Peyer's patch (tissue), 4 donors: ENCODE measurements at places on chromosomes 4 and X. TPM values are rescaled to one million over a fixed set of nuclear protein-coding genes. Genes with fewer than 3 reads are reported as not detected.

DNA sequence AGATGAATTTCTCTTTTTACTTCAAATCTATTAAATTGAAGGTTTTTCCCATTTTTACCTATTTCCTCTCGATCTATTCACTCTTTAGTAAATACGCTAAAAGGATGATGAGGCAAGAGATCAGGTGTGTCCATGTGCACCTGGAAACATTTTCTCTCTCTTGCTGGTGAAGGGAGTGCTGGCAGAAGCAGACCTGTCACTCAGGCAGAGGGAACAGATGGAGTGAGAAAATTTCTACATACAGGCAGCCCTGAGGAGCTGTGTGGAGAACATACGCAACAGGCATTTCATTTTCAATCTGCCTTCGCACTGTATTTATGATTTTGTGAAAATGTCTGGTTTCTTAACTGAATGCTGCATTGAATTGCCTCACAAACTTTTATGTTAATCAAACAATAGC lies 249.5 kb downstream of the GPM6A start:
- no peak for DNase-seq

GRCh38 chr4:40856840-40857362 lies 107.1 kb downstream of the NSUN7 start:
- DNase-seq, result peak; percentile 59

DNA sequence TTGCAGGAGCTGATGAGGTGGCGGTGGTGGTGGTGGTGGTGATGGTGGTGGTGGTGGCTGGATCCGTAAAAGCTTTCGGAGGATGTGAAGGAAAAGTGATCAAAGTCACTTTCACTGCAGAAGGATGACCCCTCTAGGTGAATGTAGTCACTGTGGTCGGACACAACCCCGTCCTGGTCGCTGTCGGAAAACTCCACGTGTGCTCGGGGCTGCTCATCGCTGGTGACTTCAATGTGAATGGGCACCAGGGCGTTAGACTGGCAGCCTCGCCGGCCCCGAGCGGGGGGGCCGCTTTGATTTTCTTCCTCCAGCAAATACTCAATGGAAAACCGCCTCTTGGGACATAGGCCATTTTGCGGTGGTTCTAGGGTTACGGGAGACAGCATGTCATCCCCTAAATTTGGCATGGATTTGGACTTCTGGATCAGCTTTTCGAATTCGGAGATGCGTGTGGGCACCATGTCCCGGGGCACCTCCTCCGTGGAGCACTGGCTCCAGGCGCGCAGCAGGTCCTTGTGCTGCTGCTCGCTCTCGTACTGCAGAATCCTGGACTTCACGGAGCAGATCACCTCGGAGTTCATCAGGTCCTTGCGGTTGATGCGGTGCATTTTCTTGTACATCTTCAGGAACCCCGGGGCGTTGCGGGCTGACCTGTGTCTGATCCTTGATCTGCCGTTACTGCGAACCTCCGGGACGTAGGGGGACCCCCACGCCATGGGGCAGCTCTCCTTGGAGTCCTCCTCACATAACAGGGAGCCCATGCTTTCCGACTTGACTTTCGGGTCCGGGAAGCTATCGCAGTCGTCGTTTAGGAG lies 88.3 kb upstream of the PDLIM3 start:
- DNase-seq, result no peak

- DNase-seq, result no peak
These were observed 324.0 kb downstream of the ARHGAP10 start for GRCh38 chr4:148055844-148056243.

DNA sequence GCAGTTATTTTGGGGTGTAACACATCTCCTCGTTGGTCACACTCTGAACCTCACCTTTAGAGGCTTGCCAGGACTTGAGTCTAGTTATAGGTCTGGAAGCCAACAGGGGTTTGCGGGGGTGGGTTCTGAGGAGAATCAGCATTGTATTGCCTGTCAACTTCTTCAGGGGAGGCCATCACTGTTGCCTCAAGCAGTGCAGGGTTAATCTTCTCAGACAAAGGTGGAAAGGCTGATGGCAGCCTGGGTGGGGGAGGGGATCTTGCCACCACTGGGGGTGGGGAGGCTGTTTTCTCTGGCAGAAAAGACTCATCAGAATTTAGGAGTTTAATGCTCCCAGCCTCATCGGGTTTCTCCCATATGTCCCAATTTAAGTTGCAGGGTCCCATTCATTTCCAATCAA lies 387.8 kb downstream of the PRR32 start:
- DNase-seq, result no peak

DNA sequence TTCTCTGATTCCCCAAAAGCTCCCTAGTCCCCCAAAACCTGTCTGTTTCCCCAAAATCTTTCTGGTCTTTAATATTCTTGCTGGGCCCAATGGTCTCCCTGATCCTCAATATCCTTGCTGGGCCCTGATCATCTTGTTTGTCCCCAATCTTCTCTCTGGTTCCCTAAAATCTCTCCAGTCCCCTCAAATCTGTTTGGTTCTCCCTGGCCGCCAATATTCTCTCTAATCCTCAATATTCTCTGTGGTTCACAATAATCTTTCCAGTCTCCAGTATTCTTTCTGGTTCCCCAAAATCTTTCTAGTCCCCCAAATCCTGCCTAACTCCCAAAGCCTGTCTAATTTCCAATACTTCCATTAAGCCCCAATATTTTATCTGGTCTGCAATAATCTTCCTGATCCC lies 18.5 kb downstream of the P2RY8 start:
- DNase-seq, result no peak

DNA sequence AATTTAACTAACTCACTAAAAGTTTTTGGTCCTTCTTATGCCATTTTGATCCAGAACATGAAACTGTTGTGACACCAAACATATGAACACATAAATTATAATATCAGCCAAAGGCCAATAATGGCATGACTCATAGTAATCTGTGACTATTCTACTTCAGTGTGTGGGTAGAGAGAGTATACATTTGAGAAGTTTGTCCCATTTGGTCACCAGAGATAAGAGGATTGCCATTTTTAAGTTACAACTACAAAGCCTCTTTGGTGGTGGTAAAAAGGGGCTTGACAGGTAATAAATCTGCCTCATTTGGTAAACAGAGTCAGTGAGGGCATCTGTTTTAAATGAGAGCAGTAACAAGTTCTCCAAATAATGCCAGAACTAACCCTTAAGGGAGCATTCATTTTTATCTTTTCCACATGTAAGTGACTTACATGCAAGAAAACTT lies 117.9 kb downstream of the TBC1D19 start:
- no peak for DNase-seq

DNA sequence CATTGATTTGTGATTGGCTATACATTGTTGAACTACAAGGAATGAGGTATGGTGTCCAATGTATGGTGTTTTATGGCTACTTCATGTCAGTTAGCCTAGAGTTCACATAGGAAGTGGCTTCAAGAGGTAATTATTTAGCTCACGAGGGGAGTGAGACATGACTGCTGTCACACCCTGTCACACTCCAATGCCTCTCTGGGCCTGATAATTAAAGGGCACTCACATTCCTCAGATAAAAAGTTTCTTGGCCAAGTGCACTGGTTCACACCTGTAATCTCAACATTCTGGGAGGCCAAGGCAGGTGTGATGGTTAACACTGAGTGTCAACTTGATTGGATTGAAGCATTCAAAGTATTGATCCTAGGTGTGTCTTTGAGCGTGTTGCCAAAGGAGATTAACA lies 65.0 kb upstream of the DDX60 start:
- no peak for DNase-seq

Gene MORC4
- 12.4 TPM for total RNA-seq

DNA sequence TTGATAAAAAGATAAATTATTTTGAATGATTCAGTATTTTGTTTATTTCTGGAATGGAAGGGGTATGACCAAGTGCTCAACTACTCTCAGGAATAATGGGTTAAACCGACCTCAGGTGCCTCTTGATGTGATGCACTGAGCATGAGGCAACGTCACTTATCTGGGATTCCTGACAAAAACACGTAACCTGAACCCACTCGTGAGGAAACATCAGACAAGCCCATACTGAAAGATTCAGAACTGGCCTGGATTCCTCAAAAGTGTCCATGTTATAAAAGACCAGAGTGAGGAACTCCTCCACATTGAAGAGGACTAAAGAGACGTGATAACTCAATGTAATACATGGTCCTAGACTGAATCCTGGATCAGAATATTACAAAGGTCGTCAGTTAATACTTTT lies 144.0 kb downstream of the FNIP2 start:
- no peak for DNase-seq

- DNase-seq, result no peak
These were observed 137.0 kb downstream of the KCNIP4 start for GRCh38 chr4:21811565-21811964.

- no peak for DNase-seq
These were observed 12.5 kb downstream of the SYTL5 start for GRCh38 chrX:38018766-38019425.

GRCh38 chr4:47774079-47774478 lies 63.8 kb downstream of the CORIN start:
- DNase-seq, result no peak

Gene MAGEB10
- total RNA-seq, result not detected

Gene RBM46
- total RNA-seq, result not detected

GRCh38 chr4:13525606-13526281 lies 18.6 kb downstream of the NKX3-2 start:
- DNase-seq, result no peak

Gene GAGE1
- total RNA-seq, result not detected

GRCh38 chr4:152114562-152114961 lies 353.8 kb upstream of the GATB start:
- no peak for DNase-seq

Gene ZNF732
- not detected for total RNA-seq

GRCh38 chr4:189033801-189034347 lies 894.6 kb downstream of the TRIML1 start:
- DNase-seq, result no peak

- no peak for DNase-seq
These were observed 41.1 kb downstream of the BMPR1B start for GRCh38 chr4:94798808-94799207.

- no peak for DNase-seq
These were observed 280.9 kb upstream of the PRKX start for GRCh38 chrX:3994315-3994714.

DNA sequence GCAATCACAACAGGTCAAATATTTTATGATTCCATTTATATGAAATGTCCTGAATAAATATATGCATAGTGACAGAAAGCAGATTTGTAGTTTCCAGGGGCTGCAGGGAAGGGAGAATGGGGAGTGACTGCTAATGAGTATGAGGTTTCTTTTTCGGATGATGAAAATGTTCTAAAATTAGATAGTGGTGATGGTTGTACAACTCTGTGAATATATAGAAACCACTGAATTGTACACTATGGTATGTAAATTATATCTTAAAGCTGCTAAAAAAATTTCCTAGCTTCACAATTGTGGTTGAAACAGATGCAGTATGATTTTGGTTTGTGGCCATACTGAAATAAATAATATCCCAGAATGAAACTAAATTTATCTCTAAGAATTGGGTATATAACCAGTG lies 12.9 kb upstream of the IL2 start:
- no peak for DNase-seq

- no peak for DNase-seq
These were observed 18.6 kb upstream of the ZIC3 start for GRCh38 chrX:137547291-137547690.

- no peak for DNase-seq
These were observed 305.3 kb downstream of the TRIML1 start for GRCh38 chr4:188444500-188444899.

GRCh38 chrX:124441971-124442590 lies 95.7 kb downstream of the SH2D1A start:
- no peak for DNase-seq

Gene GABRE
- 59.4 TPM for total RNA-seq

DNA sequence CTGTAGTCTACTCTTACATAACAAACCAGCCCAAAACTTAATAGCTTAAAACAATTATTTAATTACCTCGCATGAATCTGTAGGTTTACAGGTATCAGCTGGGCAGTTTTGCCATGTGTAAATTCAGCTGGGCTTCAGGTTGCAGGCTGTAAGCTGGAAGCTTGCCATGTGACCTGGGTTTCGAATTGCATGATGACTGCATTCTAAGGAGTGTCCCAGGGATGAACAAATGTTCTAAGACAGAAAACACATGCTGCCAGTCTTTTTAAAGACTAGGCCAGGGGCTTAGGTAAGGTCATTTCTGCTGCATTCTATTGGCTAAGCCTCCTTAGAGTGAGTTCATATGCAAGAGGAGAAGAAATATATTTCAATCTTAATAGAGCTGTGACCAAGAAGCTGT lies 44.8 kb downstream of the GRIA2 start:
- DNase-seq, result no peak

DNA sequence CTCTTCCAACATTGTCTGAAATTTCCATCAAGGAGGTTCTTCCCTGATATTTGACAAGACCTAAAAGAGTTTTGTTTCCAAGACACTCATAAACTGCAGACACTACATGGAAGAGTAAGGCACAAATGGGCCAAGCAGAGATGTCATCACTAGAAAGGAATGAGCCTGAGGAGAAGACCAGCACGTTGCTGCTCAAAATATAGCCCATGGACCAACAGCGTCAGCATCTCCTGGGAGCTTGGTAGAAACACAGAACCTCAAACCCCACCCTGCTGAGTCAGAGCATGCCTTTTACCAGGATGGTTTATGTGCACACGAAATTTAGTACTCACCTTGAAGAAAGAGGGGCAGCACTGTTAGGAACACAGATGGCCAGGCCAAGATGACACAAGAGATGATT lies 128.7 kb upstream of the MID1 start:
- no peak for DNase-seq

Gene EFHC2
- 3.4 TPM for total RNA-seq

DNA sequence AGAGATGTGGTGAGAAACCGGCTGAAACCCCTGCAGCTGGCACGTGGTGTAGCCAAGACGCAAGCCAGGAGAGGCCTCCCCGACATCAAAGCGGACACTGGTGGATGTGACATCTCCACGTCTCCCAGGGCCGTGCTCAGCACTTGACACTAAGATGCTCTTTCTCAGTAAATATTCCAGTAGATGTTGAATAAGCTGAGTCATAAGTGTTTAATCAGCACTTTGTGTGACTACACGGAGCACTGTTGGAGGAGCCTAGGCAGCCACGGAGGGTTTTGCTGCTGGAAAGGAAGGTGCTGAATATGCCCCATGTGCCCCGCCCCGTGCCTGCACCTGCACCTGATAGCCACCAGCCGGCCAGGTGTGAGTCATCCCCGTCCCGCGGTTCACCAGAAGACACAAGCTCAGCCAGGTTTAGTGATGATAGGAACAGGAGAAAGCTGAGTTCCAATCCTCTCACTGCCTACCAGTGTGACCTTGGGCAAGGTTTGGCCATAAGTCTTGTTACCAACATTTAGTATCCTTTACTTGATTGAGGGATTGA lies 29.0 kb upstream of the C4orf50 start:
- no peak for DNase-seq

DNA sequence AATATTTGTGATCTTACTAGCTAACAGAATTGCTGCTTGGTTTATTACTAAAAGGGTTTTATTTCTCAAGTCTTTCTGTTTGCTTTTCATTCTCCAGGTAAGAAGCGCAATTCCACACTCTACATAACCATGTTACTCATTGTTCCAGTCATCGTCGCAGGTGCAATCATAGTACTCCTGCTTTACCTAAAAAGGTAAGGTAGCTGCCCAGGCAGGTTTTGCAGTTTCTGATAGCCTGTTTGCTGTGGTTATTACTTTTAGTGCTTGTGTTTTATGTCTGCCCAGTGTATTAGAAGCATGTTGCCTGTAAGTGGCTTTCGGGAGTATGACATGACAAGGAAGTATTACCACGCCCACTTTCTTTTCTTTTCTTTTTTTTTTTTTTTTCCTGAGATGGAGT lies 46.4 kb downstream of the IL13RA1 start:
- DNase-seq, result no peak
